ENCODE measurements at places on chromosomes 11 and 22.

- no peak for DNase-seq
These were observed 23.2 kb downstream of the MS4A4A start for GRCh38 chr11:60303661-60304060.

GRCh38 chr11:103619480-103619879 is 417.0 kb upstream of the DDI1 start:
- peak; percentile 49 for DNase-seq

DNA sequence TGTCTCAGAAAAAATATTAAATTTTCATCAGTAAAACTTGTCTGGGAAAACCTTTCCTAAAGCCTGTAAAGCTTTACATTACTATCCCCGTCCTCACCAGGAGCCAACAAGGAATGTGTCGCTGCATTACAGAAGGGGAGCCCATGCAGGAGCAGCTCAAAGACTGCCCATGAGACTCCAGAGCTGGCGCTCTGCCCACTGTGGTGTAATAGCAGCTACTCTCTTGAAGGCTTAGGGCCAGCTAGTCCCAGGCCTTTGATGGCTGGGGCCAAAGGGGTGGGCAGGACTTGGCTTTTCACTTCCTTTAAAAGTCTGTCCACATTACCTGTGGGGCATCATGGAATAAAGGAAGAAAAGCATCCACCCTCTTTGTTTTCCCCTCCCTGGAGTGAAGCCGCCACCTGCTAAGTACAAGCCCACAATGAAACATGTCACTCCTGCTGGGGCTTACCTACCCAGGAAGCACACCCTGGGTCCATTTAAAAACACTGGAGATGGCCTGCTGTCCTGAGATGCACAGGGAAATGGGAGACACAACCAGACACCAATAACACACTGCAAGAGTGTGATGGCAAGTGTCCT is 150.7 kb downstream of the ADAMTS15 start:
- peak; percentile 61 for DNase-seq

GRCh38 chr22:19770349-19771220 is 10.0 kb downstream of the TBX1 start:
- DNase-seq: no peak

- DNase-seq: peak; percentile 78
These were observed 20.3 kb upstream of the MICAL2 start for GRCh38 chr11:12090061-12090591.

- no peak for DNase-seq
These were observed 354 bp downstream of the POLR2L start for GRCh38 chr11:841981-842369.

GRCh38 chr11:96204366-96204659 is 138.7 kb downstream of the MAML2 start:
- no peak for DNase-seq

DNA sequence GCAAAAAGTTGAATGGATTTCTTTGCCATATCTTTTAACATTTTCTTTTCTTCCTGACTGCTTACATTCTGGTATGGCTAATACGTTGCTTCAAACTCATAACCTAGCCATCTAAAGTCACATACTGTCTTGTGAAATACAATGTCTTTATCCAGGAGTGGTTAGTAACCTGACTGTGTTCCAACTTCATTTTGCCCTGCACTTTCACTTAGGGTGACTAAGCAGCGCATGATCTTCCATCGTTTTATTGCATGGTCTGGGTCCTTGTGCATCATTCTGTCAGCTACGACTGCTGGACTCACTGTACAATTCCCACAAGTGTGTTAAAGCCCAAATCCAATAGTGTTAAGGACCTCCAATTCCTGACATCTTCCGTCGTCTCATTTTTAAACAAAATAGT is 403.2 kb downstream of the NTM start:
- peak; percentile 78 for DNase-seq

DNA sequence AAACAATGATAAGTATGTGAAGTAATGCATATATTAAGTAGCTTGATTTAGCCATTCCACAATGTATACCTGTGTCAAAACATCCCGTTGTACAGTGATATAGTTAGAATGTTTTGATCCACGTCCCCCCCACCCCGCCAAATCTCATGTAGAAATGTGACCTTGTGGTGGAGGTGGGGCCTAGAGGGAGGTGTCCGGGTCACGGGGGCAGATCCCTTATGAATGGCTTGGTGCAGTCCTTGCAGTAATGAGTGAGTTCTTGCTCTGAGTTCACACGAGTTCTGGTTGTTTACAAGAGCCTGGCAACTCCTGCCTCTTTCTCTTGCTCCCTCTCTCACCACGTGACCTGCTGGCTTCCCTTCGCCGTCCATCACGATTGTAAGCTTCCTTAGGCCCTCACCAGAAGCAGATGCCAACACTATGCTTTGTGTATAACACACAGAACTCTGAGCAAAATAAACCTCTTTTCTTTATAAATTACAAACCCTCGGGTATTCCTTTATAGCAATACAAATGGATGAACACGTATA is 41.6 kb downstream of the FANCF start:
- DNase-seq: no peak

GRCh38 chr11:14578541-14578956 is 58.4 kb upstream of the PSMA1 start:
- DNase-seq: peak; percentile 24

DNA sequence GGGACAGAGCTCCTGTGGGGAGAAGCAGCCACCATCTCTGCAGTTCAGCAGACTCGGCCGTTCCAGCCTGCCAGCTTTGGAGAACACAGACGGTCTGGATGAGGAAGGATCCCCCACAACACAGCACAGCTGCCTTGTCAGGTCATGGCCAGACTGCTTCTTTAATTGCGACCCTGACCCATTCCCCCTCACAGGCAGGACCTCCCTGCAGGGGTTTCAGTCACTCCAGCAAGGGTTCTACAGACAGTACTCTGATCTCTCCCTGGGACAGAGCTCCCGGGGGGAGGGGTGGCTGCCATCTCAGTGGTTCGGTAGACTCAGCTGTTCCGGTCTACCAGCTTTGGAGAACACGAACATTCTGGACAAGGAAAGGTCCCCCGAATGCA is 173.5 kb downstream of the TTC28 start:
- DNase-seq: no peak

DNA sequence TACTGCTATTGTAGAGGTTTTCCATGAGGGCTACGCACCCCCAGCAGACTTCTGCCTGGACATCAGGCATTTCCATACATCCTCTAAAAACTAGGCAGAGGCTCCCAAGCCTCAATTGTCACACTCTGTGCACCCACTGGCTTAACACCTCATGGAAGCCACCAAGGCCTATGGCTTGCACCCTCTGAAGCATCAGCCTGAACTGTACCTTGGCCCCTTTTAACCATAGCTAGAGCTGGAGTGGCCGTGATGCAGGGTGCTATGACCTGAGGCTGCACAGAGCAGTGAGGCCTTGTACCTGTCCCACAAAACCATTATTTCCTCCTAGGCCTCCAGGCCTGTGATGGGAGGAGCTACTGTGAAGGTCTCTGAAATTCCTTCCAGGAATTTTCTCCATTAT is 33.9 kb downstream of the AAMDC start:
- no peak for DNase-seq

- DNase-seq: peak; percentile 93
These were observed 30.5 kb upstream of the GCAT start for GRCh38 chr22:37777122-37777687.

DNA sequence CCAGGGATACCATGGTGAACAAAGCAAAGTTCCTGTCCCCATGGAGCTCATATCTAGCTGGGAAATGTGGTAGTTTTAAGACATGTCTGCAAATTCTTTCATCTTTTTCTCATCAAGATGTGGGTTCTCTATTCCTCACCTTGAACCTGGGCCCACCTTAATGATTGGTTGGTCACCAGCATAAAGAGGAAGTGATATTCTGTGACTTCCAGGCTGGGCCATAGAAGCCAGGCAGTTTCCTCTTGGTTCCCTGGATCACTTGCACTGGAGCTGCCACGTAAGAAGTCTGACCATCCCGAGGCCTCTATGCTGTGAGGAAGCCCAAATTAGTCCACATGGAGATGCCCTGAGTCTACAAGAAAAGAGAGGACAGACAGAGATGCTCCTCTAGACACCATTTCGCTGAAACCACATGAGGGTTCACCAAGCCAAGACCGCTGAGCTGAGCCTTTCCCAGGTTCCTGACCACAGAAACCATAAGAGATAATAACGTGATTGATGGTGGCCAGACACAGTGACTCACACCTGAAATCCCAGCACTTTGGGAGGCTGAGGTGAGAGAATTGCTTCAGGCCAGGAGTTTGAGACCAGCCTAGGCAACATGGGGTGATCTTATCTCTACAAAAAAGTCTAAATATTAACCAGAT is 119.5 kb upstream of the ISX start:
- DNase-seq: no peak

GRCh38 chr11:70139785-70140410 is 61.8 kb downstream of the ANO1 start:
- DNase-seq: no peak

- no peak for DNase-seq
These were observed 13.1 kb upstream of the ACCSL start for GRCh38 chr11:44034639-44035038.

DNA sequence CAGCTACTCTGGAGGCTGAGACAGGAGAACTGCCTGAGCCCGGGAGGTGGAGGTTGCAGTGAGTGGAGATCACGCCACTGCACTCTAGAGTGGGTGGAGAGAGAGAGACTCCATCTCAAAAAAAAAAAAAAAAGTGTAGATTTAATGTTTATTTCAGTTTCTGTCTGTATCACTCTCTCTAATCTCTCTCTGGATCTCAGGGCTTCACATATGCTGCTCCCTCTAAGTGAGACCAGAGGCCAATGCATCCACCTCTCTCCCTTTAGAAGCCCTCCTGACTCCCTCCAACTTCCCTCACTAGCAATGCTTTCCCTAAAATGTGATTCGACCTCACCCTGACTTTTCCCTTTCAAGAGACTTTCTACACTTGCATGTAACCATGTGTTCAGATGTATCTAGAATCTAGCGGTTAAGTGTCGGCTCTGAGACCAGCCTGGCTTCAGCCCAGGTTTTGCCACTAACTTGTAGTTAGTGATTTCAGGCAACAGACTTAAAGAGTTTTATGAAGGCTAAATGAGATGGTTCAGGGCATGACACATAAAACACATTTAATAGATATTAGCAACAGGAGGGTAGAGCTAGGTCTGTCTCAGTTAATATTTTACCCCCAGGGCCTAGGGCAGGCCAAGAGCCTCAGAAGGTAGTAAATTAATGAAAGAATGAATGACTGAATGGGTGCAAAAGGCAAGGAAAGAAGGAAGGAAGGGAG is 364.3 kb downstream of the LARGE1 start:
- no peak for DNase-seq

- DNase-seq: no peak
These were observed 97.6 kb downstream of the EMSY start for GRCh38 chr11:76542436-76542835.

DNA sequence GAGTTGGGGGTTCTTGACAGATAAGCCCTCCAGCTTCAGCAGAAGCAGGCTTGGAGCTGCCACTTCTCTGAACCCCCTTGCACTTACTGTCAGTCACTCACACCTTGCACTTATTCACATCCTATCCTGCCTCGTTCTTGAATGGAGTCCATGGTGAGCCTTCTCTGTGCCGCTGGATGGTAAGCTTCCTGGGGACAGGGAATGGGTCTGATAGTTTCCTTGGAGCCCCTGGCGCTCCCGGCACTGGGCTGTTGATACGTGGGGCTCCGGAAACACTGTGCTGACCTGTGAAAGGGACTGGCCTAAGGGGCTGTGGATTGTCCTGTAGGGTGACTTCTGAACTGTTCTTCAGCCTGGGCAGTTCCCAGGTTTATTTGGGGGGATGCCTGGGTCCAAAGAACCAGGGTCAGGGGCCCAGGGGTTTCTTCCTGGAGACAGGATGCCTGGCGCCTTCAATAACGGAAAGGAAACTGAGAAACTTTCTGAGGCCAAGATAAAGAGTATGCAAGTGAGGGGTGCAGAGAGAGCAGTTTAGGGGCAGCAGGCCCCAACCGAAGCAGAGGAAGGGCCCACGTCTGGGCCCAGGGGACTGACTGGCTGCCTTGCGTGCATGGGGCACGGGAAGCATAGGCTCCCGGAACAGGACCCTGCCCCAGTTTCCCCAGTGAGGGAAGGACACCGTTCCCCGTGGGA is 709 bp upstream of the ST3GAL4 start:
- DNase-seq: no peak

- peak; percentile 69 for DNase-seq
These were observed at the start of gene TALDO1 for GRCh38 chr11:747158-748006. Gene TALDO1 (plus strand): TSS chr11:747464. CDS start chr11:747482, 18 bp downstream.

DNA sequence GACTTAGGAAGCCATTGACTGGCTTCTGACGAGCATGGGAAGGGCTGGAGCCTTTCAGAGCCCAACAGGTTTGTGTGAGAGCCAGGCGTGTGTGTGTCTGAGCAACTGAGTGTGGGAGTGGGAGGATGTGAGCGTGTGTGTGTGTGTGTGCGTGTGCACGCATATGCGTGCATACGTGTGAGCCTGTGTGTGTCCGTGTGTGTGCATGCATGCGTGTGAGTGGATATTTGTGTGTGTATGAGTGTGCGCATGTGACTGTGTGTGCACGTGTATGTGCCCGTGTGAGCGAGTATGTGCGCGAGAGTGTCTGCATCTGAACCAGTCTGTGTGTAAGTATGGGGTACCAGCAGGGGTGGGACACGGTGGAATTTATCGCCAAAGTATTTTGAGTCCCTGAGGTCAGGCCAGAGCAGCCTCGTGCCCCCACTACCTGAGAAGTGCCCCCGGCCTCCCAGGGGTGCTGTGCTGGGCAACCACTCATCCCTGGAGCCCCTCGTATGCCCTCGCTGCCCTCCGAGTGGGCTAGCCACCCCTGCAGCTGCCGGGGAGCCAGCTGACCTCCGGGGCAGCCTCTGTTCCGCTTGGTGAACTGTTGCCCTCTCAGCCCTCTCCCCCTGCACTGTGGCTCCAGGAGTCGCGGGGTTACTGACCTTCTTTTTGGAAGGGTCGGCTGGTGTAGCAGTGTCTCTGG is 38.5 kb downstream of the LRP5 start:
- no peak for DNase-seq

DNA sequence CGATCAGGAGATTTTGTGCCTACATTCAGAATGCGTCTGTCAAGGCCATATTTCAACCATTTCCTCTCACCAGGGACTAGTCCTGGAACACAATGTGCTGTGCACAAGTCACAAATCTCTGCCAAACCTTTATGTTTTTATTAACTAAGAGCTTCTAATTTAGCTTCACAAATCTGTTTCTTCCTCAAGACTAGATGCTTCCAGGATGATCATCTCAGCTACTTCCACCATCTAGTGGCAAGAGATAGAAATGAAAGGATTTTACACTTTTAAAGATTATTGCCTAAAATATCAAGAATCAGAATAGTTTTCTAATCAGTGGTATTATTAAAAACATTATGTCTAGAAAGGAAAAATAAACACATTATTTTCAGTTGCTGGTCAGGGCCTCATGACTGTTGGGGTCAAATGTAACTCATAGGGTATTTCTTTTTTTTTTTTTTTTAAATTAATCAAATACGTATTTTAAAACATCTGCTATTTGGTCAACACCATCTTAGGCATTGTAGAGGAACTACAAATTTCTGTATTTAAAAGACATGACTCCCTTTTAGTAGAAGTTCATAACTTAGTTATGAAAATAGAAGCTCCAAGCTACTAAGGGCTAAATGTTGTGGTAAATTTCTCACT is 1102.6 kb downstream of the DLG2 start:
- DNase-seq: peak; percentile 65

DNA sequence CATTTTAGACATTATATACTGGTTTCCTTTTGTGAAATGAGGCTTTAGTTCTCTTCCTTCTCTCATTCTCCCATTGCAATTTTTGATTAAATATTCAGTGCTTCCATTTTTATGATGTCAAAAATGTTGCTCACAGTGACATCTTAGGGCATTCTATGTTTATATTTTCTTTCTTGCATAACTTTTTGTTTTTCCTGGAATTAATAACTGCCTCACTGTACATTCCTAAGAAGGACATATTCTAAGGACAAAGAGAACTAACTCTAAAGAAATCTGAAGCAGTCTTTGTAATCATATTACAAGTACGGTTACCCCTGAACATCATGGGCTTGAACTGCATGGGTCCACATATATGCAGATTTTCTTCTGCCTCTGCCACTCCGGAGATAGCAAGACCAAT is 25.8 kb upstream of the P2RY6 start:
- DNase-seq: no peak

Measured in fibroblast of mammary gland (primary cell).